ENCODE measurements at places on chromosomes 2 and 18. TPM values are rescaled to one million over a fixed set of nuclear protein-coding genes. Genes with fewer than 3 reads are reported as not detected.

The CXCR2 gene
- total RNA-seq: 1.9 TPM

The LRRTM1 gene
- 26.8 TPM for total RNA-seq

The HTR2B gene
- 0.33 TPM for total RNA-seq

The COLEC11 gene
- total RNA-seq: 1.8 TPM
